Kidney epithelial cell (primary cell): ENCODE measurements at places on chromosomes 13 and 19. TPM values are rescaled to one million over a fixed set of nuclear protein-coding genes. Genes with fewer than 3 reads are reported as not detected.

The NTN5 gene
- total RNA-seq: not detected in 2 replicates

The B3GNT3 gene
- 11.5 and 13.6 TPM in 2 replicates for total RNA-seq

The SLC7A9 gene
- 3.0 TPM in 1 of 2 replicates, not detected in the other for total RNA-seq

The CYP4F2 gene
- total RNA-seq: not detected in 2 replicates

- peak; percentile 25 for DNase-seq
Measured at GRCh38 chr19:12194827-12195731, 32.2 kb downstream of the ZNF136 start.

DNA sequence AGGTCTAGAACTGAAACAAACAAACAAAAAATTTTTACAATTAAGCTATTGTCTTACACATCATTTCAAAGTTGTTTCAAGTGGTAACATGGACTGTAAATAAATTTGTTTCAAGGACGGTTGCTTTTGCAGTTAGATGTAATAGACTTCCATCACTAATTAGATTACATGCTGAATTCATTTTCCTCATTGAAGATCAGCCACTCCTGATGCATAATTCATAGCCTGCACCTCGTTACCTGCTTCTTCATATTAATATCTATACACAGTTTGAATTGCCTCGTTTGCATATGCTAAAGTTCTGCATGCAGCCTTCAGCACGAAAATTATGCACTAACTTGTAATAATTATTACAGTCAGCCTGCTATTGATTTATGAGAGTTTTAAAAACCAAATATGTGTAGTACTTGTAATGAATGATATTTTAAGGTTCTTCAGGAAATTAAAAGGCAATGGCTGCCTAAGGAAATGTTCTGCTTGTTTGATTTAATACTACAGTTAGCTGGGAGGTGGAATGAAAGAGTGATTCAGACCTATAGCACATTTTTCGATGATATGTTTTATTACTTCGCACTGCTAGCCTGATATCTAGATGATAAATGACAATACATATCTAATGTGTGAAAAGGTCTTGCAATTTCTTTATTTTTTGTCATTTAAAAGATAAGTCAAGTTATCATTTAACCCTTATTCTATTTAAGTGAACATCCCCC, 184.9 kb downstream of the DACH1 start:
- DNase-seq: no peak

- no peak for DNase-seq
Measured at GRCh38 chr19:36151144-36152018, 866 bp downstream of the COX7A1 start.

- DNase-seq: no peak
Measured at GRCh38 chr19:41610789-41611188, 16.1 kb downstream of the CEACAM4 start.

DNA sequence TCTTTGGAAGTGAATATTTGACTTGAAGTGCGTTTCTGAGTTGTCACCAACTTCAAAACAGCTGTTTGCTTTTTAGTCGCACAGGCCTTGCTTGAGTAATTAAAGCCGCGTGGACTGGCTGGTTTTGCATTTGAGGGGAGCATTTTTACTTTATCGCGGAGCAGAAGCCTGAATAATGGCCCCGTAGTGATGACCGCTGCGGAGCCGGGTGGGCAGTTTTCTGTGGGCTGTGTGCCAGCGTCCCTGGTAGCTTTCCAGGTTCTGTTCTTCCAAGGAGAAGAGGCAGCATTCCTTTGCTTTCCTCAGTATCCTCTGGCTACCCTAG, 1.1 kb downstream of the NAA16 start:
- DNase-seq: no peak

GRCh38 chr19:42655748-42656147, 61.0 kb upstream of the CEACAM8 start:
- DNase-seq: no peak

- no peak for DNase-seq
Measured at GRCh38 chr19:35468637-35469036, 20.6 kb downstream of the FFAR2 start.
